ENCODE measurements at places on chromosomes 12 and 14.

DNA sequence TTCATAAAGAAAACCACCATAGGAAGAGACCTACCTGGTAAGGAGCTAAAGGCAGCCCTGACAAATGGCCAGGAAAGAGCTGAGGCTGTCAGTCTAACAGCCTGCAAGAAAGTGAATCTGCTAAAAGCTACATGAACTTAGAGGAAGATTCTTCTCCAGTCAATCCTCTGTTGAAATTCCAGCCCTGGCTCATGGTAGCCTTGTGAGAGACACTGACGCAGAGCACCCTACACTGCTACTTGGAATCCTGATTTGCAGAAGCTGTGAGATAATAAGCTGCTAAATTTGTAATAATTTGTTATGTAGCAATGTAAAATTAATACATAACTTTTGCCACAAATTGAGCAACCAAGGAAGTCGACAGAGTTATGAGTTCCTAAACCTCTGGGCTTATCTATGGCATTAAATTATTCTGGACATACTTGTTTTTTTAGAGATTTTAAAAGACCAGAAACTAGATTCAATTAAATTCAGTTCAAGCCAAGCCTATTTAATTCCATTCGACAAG is 257.0 kb downstream of the ETNK1 start:
- no peak for DNase-seq

- no peak for DNase-seq
These were observed 5.2 kb upstream of the GNG2 start for GRCh38 chr14:51855234-51855633.

GRCh38 chr12:52913431-52913821 is 8.6 kb upstream of the KRT8 start:
- no peak for DNase-seq

- DNase-seq = no peak
These were observed 332.3 kb downstream of the EGLN3 start for GRCh38 chr14:33618361-33619105.

- DNase-seq = no peak
These were observed 103.9 kb upstream of the DIO3 start for GRCh38 chr14:101457301-101457935.

DNA sequence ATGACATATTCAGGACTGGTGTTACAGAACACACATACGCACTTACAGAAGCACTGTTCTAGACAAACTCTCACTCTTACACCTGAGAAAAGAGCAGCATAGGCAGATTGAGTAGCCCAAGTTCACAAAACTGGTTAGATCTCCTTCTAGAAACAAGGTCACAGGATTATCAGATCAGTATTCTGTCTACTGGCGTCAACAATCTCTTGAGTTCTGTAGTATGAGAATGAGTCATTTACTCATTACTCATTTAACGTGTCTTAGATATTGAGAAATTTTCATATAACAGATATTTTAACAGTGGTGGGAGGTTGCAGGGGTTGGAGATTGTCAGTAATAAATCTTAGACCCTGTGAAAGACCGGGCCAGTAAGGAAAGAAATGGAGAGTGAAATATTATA is 2.8 kb upstream of the TSPAN8 start:
- DNase-seq = no peak
